Activated naive CD4-positive, alpha-beta T cell treated with anti-CD3 and anti-CD28 coated beads, Interleukin-2, amount 10 ng/mL, durations not matched to agents 7 days and 5 days (primary cell): ENCODE measurements at places on chromosomes 1 and 21.

- H3K4me1 ChIP-seq, result peaks cover 30% of the 10 kb centered on the region
- H3K27ac ChIP-seq, result peak overlapping the region; percentile 19
- H3K4me3 ChIP-seq, result no peak overlapping the region
- no peaks in the 10 kb centered on the region for H3K27me3 ChIP-seq
- DNase-seq, result no peak
Measured at GRCh38 chr1:234270581-234271242, 102.5 kb upstream of the COA6 start.

DNA sequence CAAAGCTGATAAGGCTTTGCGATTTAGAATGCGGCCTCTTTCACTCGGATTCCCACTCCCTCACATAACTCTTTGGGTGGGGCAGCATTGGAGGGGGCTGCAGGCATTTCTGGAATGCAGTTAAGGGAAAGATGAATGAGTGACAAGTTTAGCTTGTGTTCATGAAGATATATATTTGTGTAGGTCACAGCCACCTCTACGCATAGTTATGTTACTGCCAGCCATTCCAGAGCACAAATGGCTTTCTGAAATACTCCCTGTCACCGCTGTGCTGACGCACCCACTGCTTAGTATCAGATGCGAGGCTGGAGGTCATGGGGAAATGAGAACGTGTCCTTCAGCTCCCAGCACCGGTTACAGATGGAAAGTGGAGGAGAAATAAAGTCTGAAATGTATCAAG lies 54.1 kb upstream of the ATP1A1 start:
- peaks cover 51% of the 10 kb centered on the region for H3K4me1 ChIP-seq
- no peak overlapping the region for H3K27ac ChIP-seq
- H3K27me3 ChIP-seq, result no peaks in the 10 kb centered on the region
- no peak overlapping the region for H3K4me3 ChIP-seq

- DNase-seq, result no peak
- H3K27me3 ChIP-seq, result peaks cover 22% of the 10 kb centered on the region
- no peak overlapping the region for H3K27ac ChIP-seq
- H3K4me1 ChIP-seq, result peaks cover 3% of the 10 kb centered on the region
- H3K36me3 ChIP-seq, result no peaks in the 10 kb centered on the region
Measured at GRCh38 chr1:8257621-8258020, 60.3 kb upstream of the SLC45A1 start.

GRCh38 chr1:117695796-117696490 lies 90.1 kb downstream of the TENT5C start:
- no peaks in the 10 kb centered on the region for H3K36me3 ChIP-seq
- peaks cover 52% of the 10 kb centered on the region for H3K27me3 ChIP-seq
- DNase-seq, result no peak
- H3K27ac ChIP-seq, result no peak overlapping the region

- H3K4me1 ChIP-seq, result no peaks in the 10 kb centered on the region
- peaks cover 3% of the 10 kb centered on the region for H3K36me3 ChIP-seq
- H3K27ac ChIP-seq, result no peak overlapping the region
- DNase-seq, result no peak
- H3K27me3 ChIP-seq, result peaks cover 13% of the 10 kb centered on the region
Measured at GRCh38 chr1:109838838-109839240, 71.8 kb upstream of the CSF1 start.

- H3K27me3 ChIP-seq, result peaks cover 15% of the 10 kb centered on the region
- no peak for DNase-seq
- H3K4me3 ChIP-seq, result no peak overlapping the region
- peaks cover 32% of the 10 kb centered on the region for H3K4me1 ChIP-seq
- peaks cover 3% of the 10 kb centered on the region for H3K36me3 ChIP-seq
- no peak overlapping the region for H3K27ac ChIP-seq
Measured at GRCh38 chr1:63742526-63742925, 31.3 kb upstream of the ROR1 start.

- H3K27me3 ChIP-seq, result no peaks in the 10 kb centered on the region
- DNase-seq, result no peak
- no peak overlapping the region for H3K4me3 ChIP-seq
- H3K4me1 ChIP-seq, result peaks cover 26% of the 10 kb centered on the region
- no peak overlapping the region for H3K27ac ChIP-seq
Measured at GRCh38 chr1:179137617-179138255, 55.9 kb downstream of the TOR3A start.
